ENCODE measurements at places on chromosomes 4 and X.
A peak's percentile ranks its signal among the peaks of the same experiment; 100 is the strongest.

DNA sequence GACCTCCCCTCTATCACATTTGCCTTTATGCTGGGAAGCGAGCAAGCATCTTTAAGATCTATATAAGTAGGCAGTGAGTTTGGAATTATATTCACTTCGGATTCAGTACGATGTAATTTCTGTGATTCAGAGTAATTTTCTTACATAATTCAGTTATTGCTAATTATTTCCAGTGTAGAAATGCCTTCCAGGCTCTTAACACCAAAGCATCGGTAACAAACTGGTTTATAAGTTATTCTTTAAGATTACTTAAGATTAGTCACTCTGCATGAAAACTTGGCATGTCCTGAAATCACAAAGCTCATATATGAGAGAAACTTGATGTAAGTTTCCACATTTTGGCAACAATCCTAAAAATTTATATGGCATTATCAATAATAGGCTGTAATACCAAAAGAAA, 120.8 kb downstream of the ADAMTS3 start:
- no peak for DNase-seq

DNA sequence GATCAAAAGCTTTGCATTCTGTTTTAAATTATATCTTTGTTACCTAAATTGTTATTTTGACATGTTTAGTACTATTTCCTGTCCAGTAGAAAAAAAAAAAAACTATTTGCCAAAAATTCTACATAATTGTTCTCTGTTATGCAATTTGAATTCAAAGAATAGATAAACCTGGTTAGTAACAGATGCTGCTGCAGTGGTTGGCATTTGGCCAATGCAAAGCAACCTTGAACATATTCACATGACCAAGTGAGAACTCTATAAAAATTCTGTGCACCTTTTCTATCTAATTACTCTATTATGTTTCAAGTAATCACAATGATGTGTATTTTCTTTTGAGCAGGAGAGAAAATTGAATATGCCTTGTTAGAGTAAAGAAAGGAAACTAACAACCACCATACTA, 1473.4 kb downstream of the RPA4 start:
- DNase-seq, result no peak

DNA sequence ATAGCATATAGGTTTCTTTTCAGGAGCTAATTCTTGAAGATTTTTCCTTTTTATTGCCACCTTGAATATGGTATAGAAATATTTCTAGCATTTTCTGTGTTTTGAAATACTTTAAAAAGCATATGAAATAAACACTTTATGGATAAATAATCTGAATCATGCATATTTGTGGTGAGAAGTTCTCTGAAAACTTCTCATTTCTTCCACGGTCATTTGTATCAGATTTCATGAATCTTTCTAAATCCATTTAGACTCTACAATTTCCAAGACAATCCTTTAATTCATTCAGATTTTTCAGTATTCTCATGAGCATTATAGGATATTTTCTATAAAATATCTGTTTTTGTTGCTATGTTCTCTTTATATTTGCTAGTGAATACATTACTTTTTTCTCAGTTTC, 16.2 kb upstream of the CA5B start:
- no peak for DNase-seq

- DNase-seq, result no peak
Measured at GRCh38 chr4:182653596-182653995, 263.6 kb downstream of the DCTD start.

- no peak for DNase-seq
Measured at GRCh38 chr4:158758142-158758541, 10.7 kb upstream of the FNIP2 start.

- DNase-seq, result no peak
Measured at GRCh38 chr4:98557194-98557892, 101.1 kb downstream of the TSPAN5 start.

- DNase-seq, result peak; percentile 60
Measured at GRCh38 chr4:158255727-158256324, 45.5 kb downstream of the TMEM144 start.

- no peak for DNase-seq
Measured at GRCh38 chr4:186617921-186618320, 62.6 kb upstream of the MTNR1A start.

GRCh38 chrX:29477878-29478277, 737.5 kb upstream of the MAGEB2 start:
- no peak for DNase-seq

DNA sequence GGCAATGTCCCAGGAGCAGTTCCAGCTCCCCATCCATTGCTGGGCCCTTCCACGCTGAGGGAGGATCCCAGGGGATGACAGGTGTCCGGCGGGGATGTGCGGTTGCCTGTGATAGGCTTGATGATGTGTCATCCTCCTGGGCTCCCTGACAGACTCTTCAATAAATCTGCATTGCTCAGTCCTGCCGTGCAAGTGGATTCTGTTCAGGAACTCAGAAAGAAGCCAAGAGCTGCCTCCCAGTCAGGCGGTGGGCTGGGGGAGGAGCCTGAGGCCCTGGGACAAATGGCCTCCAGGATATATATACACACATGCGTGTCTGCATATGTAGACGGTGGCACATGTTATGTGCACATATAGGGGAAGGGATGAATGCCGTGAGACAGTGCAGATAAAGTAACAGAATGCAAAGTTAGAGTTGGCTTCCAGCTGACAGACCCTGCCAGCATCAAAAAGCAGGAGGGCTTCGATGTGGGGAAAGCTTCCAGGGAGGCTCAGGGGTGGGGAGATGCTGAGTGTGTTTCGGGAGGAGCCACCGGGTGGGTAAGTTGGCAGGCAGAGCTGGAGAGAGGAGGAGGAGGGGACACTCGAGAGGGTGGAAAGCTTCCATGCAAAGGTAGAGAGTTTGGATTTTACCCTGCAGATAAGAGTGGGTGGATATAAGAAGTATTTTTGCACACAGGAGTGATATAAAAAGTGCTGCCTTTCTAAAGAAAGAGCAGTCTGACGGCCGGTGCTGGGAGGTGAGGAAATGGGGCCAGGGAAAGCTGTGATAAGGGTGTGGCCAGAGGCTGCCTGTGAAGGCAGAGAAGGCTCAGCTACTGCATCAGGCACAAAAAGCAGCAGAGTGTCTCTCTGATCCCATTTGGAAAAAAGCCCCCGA, 28.5 kb upstream of the CRMP1 start:
- DNase-seq, result no peak

GRCh38 chr4:39808231-39808749, 110.4 kb downstream of the UBE2K start:
- DNase-seq, result peak; percentile 36

GRCh38 chrX:68345025-68345424, 88.3 kb downstream of the OPHN1 start:
- peak; percentile 12 for DNase-seq

DNA sequence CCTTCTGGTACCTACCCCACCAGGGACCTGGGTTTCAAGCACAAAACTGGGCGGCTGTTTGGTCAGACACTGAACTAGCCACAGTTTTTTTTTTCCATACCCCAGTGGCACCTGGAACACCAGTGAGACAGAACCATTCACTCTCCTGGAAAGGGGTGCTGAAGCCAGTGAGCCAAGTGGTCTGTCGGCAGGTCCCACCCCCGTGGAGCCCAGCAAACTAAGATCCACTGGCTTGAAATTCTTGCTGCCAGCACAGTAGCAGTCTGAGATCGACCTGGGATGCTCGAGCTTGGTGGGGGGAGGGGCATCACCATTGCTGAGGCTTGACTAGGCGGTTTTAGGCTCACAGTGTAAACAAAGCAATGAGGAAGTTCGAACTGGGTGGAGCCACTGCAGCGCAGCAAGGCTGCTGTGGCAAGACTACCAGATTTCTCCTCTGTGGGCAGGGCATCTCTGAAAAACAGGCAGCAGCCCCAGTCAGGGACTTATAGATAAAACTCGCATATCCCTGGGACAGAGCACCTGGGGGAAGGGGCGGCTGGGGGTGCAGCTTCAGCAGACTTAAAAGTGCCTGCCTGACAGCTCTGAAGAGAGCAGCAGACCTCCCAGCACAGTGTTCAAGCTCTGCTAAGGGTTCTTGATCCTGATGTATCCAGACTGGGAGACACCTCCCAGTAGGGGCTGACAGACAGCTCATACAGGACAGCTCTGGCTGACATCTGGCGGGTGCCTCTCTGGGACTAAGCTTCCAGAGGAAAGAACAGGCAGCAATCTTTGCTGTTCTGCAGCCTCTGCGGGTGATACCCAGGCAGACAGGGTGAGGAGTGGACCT, 223.0 kb downstream of the COX18 start:
- DNase-seq, result peak; percentile 79

DNA sequence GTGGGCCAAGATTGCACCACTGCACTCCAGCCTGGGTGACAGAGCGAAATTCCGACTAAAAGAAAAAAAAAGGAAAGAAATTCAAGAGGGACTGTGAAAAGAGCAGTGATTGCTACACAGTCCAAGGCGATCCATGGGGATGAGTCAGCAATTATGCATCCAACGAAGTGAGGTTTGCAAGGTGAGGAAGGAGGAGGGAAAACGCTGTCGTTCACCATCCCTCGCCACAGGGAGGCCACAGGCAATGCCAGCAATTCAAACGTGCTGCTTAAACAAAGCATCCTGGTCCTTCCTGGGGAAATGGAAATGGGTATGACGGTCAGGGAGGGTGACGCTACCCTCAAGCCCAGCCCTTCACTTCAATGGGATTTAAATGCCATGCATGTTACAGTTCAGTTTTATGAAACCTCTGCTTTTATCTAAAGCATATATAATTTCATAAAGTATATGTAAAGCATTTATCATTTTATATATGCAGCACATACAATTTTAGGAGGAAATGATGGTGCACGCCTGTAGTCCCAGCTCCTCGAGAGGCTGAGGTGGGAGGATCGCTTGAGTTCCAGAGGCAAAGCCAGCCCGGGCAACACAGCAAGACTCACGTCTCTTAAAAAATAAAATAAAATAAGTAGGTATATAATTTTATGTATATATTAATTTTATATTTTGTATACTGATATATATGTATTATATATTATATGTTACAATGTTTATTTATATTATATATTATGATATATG, 108.7 kb downstream of the DHRSX start:
- DNase-seq, result no peak

- DNase-seq, result no peak
Measured at GRCh38 chr4:70783096-70783495, 56.6 kb downstream of the GRSF1 start.

DNA sequence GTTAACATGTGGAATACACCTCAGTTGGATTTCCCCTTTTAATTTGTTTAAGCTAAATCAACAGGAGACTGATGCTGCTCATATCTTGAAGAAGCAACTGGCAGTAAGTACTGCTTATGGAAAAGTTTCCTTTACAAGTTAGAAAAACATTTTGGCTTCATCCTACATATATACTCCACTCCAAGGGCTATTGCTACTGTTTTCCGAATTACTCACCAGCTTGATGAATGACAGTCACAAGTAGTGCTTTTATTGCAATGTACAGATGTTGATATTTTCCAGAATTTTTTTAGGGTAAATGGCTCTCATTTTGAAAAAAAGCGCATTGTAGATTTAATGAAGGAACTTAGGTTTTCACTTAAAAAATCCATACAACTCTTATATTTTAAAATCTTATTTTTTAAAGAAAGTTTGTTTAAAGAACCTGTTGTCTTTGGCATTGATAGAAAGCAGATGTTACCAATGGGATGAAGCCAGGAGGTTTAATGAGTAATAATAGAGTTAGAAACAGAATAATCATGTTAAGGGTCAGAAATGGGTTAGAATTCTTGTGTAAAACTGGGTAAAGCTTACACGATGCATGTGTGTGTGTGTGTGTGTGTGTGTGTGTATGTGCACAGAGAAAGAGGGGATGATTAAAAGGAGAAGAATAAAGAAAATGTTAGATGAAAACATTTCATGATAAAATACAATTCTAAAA, 272.9 kb downstream of the CFAP299 start:
- no peak for DNase-seq

GRCh38 chr4:102503301-102503746, 2.2 kb downstream of the NFKB1 start:
- peak; percentile 38 for DNase-seq

GRCh38 chr4:22911285-22911684, 218.5 kb downstream of the GBA3 start:
- no peak for DNase-seq

GRCh38 chr4:88981993-88982392, 75.0 kb downstream of the FAM13A start:
- DNase-seq, result no peak

- DNase-seq, result no peak
Measured at GRCh38 chr4:138864961-138865720, 150.4 kb upstream of the NOCT start.
